ENCODE measurements at places on chromosomes 4 and X.

GRCh38 chrX:31384471-31384870 lies 312.6 kb upstream of the FTHL17 start:
- DNase-seq = no peak

DNA sequence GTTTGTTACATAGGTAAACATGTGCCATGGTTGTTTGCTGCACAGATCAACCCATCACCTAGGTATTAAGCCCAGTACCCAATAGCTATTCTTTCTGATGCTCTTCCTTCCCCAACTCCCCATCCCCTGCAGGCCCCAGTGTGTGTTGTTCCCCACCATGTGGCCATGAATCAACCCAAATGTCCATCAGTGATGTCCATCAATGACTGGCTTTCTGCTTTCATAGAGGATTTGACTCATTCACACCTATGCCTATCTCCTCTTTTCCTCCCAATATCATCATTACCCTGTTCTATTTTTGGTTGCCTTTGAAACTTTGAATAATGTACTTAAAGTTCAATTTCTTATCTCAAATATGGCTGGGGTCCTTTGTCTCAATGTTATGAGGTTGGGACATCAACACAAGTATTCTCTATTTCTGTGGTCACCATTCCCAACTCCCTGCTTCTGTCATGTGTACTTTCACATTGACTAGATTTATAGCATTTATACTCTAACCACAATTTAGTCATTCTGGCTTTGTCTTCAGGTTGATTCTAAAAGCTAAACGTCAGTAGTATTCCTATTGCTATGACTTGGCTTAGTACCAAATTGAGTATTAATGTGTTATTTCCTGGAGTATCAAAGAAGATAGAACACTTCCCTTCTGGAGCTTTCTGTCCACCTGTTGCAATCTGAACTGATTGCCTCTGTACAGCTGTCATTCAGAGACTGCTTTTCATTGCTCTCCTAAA lies 107.2 kb downstream of the TAB3 start:
- DNase-seq = no peak

DNA sequence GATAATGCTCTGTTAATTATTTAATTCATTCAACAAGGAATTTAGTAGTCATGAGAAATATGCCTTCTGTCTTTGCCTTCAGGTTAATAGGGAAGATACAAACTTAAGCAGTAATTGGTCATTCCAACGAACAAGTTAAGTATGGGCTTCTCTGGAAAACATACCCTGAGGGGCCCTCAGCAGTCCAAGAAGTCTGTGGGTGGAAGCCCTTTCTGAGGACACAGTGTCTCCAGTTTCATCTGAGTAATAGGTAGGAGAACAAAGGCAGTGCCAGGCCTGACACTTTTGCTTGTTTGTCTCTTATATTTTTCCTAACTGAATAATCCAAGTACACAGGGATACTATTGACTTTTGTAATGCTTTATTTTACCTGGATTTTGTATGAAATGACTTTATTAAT lies 262.5 kb downstream of the FBXW7 start:
- DNase-seq = no peak

DNA sequence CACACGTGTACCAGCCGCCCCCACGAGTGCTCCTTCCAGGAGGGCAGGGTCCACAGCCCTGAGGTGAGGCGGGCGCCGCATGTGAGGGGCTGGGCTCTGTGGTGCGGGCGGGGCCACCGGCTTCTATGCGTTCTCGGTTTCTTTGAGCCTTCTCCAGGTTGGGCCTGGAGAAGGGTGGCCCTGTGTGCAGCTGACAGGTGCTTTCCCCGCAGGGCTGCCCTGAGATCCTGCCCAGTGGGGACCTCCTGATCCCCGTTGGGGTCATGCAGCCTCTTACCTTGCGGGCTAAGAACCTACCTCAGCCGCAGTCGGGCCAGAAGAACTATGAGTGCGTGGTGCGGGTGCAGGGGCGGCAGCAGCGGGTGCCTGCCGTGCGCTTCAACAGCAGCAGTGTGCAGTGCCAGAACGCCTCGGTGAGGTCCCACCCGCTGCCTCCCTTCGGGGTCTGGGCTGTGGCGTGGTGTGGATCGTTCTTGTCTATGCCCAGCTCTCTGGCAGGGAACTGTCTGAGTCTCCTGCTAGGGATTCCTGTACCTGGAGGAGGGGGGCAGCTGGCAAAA lies 6.8 kb downstream of the PLXNA3 start:
- DNase-seq = no peak

GRCh38 chr4:8278421-8279287 lies 9.1 kb downstream of the HTRA3 start:
- no peak for DNase-seq

DNA sequence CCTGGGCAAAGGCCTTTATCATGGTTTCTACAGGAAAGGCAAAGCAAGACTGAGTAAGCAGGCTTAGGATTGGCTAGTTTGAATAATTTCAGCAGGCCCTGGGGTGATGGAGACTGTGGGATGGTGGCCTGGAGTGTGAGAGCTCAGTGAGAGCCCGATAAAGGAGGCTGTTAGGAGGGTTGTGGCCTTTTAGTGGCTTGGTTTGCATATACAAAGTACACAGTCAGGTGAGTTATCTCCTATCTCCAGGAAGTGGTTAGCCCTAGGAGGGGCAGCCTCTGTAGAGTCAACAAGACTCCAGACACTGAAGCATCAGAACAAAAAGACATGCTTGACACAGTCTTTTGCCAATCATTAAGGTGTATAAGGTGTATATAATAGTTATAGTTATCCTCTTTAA lies 157.2 kb downstream of the CFAP299 start:
- no peak for DNase-seq

DNA sequence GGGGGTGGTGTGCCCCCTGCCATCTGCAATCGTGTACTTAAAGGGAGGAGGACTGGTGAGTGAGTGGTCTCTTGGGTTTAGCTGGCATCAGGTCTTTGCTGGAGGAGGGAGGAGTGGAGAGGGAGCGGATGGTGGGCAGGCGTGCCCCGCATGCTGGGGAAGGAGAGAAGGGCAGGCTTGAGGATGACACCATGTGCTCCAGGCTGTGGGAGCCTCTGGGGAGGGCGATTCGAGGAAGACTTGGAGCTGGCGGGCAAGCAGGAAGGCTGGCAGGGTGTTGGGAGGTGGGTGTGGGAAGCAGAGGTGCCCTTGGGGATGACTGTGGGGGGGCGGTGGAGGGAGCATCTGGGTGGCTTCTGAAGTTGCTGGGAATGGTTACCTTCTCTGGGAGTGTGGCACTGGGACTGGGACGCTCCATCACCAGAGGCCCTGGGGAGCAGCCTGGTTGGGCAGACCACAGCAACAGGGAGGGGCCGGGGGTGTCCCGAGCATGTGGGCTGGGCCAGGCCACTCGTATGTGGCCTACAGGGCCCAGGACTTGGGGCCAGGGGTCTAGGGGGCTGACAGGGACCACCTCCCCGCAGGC lies 30.8 kb upstream of the AFAP1 start:
- DNase-seq = no peak

DNA sequence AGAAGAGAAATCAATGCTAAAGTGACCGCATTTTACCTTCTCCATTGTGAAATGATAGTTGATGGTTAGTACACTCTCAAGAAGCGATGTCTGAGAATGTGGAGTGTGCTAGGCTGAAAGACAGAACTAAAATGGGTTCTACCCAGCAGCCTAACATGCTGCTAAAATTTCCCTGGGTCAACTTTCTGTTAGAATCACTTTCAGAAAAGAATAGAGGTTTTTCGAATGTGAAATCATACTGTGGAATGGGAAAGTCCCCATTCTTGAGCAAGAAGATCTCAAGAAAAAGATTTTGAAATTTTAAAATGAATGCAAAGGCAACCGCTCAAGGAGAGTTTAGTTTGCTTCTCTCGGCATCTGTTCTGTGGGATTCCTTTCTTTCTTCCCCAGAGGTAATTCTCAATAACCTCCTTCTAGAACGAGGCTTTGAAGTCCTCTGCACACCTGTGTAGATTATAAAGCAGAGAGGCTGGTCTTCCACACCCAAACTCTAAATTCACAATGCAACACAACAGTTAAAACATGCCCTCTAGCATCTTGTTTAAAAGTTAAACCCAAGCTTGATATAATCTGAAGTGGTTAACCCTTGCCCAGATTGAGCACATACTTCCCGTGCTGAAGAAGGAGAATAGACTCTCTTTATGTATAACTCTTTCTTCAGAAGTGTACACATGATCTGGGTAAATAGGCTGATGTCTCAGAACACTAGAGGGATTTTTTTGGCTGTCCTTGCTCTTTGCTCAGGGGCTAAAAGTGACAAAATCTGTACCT lies 208.7 kb upstream of the KLF3 start:
- DNase-seq = no peak

DNA sequence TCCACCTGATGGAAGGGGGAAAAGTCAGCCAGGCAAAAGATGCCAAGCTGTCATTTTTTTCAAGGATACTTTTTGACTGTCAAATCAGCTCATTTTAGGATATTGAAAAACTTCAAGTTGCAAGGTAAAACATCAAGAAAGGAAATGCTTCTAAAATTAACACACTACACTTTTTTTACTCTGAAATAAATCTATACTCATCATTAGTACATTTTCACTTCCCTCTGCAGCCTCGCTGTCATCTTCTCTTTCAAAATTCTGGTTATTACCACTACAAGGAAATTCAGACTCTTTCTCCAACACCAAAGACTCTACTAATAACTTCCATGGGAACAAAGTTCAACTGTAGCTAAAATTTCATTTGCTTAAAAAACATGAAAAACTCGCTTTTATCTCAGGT lies 41.6 kb downstream of the APBB2 start:
- no peak for DNase-seq

- DNase-seq = no peak
Observed at GRCh38 chr4:30495651-30496310, 224.4 kb upstream of the PCDH7 start.

DNA sequence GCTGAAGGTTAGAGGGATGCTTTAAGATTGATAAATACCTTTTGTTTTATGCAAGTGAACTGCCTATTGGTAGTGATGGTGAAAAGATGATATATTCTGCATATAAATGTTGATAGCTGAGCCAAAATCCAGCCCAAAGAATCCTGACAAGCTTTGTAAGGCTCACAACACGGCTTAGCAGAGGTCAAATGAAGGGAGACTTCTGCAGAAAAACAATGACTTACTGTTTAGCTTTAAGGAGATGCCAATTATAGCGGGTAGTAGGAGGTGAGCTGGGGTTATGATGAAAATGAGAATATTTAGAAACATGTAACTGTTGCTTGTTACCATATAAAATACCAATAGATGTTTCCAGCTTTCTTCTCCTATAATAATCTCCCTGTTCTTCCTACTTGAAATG lies 97.1 kb downstream of the AFF1 start:
- no peak for DNase-seq

DNA sequence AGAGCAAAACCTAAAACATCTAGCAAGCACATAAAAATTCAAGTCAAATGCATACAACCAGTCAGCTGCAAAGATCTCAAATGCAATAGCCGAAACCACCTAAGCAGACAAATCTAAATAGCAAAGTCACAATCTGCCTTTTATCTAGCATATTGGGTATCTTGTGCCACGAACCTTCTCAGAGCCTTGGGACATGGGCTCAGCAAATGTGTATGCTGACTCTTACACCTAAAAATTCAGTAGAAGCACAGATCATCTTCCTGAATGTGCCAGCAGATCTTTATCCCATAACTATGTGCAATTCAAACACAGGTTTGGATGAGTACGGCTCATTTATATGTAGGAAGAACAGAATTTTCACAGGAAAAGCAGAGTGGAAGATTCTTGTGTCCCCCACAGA lies 492.1 kb downstream of the INPP4B start:
- no peak for DNase-seq

DNA sequence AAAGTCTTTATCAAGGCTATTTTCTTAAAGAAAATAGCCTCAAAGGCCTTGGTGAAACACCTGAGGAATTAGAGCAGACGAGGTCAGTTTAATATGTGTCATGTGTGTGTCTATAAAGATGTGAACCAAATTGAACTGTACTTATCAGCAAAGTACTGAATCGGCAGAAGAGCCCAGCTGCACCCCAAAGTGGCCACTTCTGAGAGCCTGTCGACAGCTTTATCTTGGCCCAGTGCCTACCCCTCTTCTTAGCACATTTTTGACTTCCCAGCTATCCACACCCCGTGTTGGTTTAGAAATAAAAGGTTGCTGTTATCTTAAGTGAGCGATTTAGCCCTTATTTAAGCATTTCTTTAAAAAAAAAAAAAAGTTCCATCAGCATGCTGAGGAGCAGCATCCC lies 329.7 kb downstream of the FBXW7 start:
- no peak for DNase-seq

DNA sequence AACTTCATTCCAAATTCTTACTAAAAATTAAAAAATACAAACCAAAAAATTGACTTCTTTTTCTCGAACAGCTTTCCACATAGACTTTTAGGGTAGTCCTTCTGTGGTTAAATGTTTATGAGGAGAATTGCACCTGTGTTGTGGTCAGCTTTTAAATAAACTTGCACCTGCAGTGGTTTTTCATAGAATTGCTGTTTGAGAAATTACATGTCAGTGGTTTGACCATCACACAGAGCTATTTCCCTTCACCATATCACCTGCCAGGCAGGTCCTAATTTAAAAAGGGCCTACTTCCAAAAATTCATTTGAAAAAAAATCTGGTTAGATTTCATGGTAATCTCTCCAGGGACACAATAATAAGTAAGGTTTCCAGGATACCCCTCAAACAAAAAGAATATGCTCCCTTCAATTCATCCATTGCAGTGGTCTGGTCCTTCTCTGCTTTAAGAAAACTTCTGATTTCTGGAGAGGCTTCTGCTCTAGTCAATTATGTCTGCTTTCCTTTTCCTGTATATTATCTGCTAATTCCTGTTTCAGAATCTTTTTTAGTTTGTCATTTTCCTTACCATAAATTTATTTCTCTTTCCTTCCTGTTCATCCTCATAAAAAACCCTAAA lies 9.8 kb upstream of the UTP3 start:
- no peak for DNase-seq

GRCh38 chr4:106208481-106209460 lies 107.2 kb downstream of the TBCK start:
- DNase-seq = no peak

GRCh38 chr4:156792462-156793085 lies 179.0 kb downstream of the PDGFC start:
- DNase-seq = no peak

DNA sequence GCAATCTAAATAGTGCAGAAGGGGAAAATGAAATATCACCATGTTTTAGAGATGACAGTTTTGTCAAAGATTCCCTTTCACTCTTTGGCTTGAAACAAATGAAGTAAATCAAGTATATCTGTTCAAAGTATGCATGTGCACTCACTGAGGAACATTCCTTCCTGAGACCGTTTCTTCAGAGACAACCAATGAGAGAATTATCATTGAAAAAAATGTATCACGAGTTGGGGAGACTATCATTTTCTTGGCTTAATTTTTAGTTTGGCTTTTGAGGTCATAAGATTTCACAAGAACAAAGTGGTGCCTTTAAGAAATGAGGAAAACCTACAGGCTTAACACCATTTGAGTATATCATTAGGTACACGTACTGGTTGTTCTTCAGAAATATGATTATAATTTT lies 56.3 kb downstream of the PCDH7 start:
- DNase-seq = no peak

- DNase-seq = no peak
Observed at GRCh38 chr4:87038837-87039615, 104.2 kb downstream of the AFF1 start.

- DNase-seq = no peak
Observed at GRCh38 chr4:37908488-37909331, 17.8 kb downstream of the TBC1D1 start.

- no peak for DNase-seq
Observed at GRCh38 chr4:152634110-152634760, 45.6 kb downstream of the TMEM154 start.

GRCh38 chr4:177052211-177052934 lies 257.3 kb upstream of the NEIL3 start:
- DNase-seq = no peak

- DNase-seq = no peak
Observed at GRCh38 chrX:136671006-136671610, 23.1 kb downstream of the CD40LG start.

All from stimulated activated CD4-positive, alpha-beta T cell treated with anti-CD3 and anti-CD28 coated beads, Interleukin-12 subunit alpha, Interleukin-12 subunit beta, amount 100 ng/mL, for 4 hours (primary cell).